ENCODE measurements at places on chromosomes 6 and 20. TPM values are rescaled to one million over a fixed set of nuclear protein-coding genes. Genes with fewer than 3 reads are reported as not detected.

GRCh38 chr6:32133786-32134185 is 3.7 kb upstream of the FKBPL start:
- H3K4me3 ChIP-seq = no peak overlapping the region
- no peak overlapping the region for H3K27ac ChIP-seq
- H3K27me3 ChIP-seq = peaks cover 6% of the 10 kb centered on the region
- H3K4me1 ChIP-seq = peaks cover 8% of the 10 kb centered on the region
- no peak for DNase-seq

DNA sequence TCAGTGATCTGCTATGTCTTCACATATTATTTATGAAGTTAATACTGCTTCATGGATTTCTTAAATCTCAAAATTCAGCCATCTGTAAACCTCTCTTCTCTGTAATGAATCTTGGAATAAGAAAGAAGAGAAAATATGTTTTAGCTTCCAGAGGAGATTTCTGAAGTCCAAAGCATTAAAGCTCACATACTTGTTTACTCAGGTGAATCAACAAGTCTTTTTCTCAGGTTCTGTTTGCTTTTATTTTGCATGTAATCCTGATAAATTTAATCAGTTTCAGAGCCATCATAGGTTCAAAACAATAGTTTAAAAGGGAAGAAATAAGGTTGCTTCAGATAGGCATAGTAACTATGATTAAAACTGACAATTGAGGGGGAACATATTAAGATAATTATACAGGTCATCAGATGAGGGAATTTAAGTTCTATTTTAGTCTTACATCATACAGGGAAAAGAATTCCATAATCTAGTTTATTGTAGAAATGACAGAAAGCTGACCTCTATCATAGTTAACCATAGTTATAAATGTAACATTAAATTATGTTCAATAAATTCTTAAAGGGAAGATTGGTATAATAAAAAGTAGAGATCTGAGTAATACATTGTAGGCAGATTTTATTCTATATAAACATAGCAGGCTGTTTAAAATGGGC is 716.2 kb downstream of the EYS start:
- H3K27ac ChIP-seq = no peak overlapping the region
- H3K4me3 ChIP-seq = no peak overlapping the region
- no peak for DNase-seq

GRCh38 chr6:24897186-24897585 is 38.6 kb downstream of the RIPOR2 start:
- H3K27ac ChIP-seq = no peak overlapping the region
- H3K27me3 ChIP-seq = peaks cover 2% of the 10 kb centered on the region
- H3K4me1 ChIP-seq = no peaks in the 10 kb centered on the region
- H3K36me3 ChIP-seq = no peaks in the 10 kb centered on the region
- no peak for DNase-seq
- no peak overlapping the region for H3K4me3 ChIP-seq

GRCh38 chr20:37745553-37745952 is 51.7 kb downstream of the CTNNBL1 start:
- no peak for DNase-seq
- H3K27ac ChIP-seq = no peak overlapping the region

DNA sequence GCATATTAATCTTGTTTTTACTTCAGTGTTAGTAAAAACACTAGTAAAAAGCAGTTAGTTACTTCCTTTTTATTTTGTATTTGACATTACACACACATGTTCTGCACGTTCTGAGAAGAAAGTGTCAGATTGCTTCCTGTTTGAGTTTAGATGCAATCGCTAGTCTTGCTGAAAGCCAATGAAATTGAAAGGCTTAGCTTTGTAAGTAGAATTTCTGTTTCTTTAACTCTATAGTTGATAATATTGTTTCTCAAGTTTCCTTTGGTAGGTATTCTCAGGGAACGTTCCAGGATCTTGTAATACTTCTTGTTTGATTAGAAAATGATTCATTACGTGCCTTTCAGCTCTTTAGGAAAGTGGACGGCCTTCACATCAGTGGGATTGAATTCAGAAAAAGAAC is 55.0 kb downstream of the CDKAL1 start:
- peaks cover 39% of the 10 kb centered on the region for H3K36me3 ChIP-seq
- no peak for DNase-seq
- no peak overlapping the region for H3K4me3 ChIP-seq
- H3K4me1 ChIP-seq = peaks cover 17% of the 10 kb centered on the region
- H3K27me3 ChIP-seq = no peaks in the 10 kb centered on the region

Gene RIPPLY2
- not detected for total RNA-seq

Gene NFS1
- total RNA-seq = 13.7 TPM

Gene JPH2
- 0.24 TPM for total RNA-seq
